T-cell (primary cell): ENCODE measurements at places on chromosomes 5 and 9. TPM values are rescaled to one million over a fixed set of nuclear protein-coding genes. Genes with fewer than 3 reads are reported as not detected.
A peak's percentile ranks its signal among the peaks of the same experiment; 100 is the strongest.

DNA sequence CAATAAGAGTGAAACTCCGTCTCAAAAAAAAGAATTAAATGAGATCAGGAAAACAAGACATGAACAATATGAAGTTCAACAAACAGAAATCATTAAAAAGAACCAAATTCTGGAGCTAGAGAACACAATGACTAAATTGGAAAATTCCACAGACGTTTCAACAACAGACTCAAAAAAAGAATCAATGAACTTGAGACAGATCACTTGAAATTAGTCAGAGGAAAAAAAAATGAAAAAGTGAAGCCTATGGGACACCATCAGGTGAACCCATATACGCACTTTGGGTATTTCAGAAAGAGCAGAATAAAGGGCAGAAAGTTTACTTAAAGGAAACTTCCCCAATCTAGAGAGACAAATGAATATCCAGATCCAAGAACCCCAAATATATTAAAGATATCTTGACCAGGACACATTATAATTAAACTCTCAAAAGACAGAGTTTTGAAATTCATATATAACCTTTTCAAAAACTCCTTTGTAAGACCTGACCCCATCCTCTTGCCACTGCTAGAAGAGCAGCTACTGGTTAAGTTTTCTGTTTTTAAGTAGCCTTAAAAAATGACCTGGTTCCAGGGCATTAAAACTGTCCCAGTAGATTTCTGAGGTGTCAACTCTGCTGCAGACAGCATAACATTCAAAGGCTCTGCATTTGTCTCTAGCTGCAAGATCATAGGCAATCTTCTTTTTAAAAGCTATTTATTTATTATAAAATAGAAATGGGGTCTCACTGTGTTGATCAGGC is 7.7 kb upstream of the MATR3 start:
- H3K27me3 ChIP-seq = no peaks in the 10 kb centered on the region
- DNase-seq = no peak
- H3K4me1 ChIP-seq = no peaks in the 10 kb centered on the region
- H3K36me3 ChIP-seq = peaks cover 27% of the 10 kb centered on the region

Gene GABRA1
- not detected for total RNA-seq

Gene PCDHGA7
- total RNA-seq = 0.23 TPM

DNA sequence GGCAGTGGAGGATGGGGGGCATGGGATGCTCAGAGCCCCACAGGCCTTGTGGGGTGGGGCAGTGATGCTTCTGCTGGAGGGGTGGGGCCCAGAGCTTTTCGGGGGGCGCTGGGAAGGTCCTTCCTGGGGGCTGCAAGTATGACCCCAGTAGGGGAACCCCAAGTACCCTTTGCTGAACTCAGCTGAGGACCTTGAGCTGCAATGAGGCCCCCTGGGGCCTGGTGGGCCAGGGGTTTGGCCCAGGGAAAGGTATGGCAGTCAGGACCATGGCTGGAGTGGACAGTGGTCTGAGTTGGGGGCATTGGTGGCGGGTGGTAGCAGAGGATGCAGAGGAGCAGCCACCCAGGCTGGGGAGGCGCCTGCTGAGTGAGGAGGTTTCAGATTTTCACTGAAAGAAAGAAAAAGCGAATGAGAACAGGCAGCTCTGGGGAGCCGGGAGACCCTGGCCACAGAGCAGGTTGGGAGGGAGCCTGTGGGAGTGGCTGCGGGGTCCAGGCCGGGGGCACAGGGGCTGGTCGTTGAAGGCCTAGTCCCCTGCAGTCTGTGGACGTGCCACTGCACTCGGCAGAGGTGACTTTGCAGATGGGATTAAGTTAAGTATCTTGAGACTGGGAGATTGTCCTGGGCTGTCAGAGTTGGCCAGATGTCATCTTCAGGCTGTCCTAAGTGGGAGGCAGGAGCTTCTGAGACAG is 19.2 kb downstream of the WNK2 start:
- no peak overlapping the region for H3K27ac ChIP-seq
- H3K27me3 ChIP-seq = peaks cover 21% of the 10 kb centered on the region
- no peak for DNase-seq
- H3K4me3 ChIP-seq = no peak overlapping the region

DNA sequence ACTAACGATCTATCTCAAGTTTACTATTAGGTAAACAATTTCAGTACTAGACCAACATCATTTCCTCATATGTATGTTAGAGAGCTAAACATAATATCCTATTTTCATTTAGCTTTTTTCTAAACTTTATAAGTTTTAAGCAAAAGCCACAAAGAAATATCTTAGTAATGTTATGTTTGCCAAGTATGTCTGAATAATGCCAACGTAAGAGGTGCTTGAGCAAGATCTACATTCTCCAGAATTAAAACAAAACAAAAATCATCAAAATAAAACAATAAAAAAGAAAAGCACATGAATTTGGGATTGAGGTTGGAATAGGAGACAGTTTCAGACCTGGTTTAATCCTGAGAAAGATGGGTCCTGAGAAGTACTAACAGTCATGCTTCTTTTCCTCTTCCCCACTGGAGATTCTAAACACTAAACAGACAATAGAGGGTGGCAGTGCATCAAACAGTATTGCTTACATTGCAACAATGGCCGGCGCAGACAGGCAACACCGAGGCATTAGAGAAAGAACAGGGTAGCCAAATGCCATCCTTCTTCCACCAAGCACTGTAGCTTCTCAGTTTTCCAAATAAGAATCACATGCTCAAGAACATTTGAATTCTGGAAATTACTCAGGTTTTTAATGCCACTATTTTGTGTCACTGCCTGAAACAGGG is 33.6 kb downstream of the CSNK1A1 start:
- no peak overlapping the region for H3K27ac ChIP-seq
- no peaks in the 10 kb centered on the region for H3K27me3 ChIP-seq
- H3K36me3 ChIP-seq = peaks cover 22% of the 10 kb centered on the region
- H3K4me1 ChIP-seq = peaks cover 10% of the 10 kb centered on the region

Gene DCAF12
- total RNA-seq = 15.5 TPM

GRCh38 chr5:8478326-8478725 is 609.4 kb downstream of the MTRR start:
- H3K27me3 ChIP-seq = no peaks in the 10 kb centered on the region
- no peak overlapping the region for H3K27ac ChIP-seq
- no peak for DNase-seq
- H3K36me3 ChIP-seq = no peaks in the 10 kb centered on the region
- no peak overlapping the region for H3K4me3 ChIP-seq

- no peak for DNase-seq
- no peak overlapping the region for H3K4me3 ChIP-seq
- no peaks in the 10 kb centered on the region for H3K4me1 ChIP-seq
- no peak overlapping the region for H3K27ac ChIP-seq
- H3K27me3 ChIP-seq = no peaks in the 10 kb centered on the region
Measured at GRCh38 chr5:56175488-56175887, 57.6 kb downstream of the ANKRD55 start.

Gene OR1B1
- total RNA-seq = not detected

Gene TLE4
- 78.7 TPM for total RNA-seq

DNA sequence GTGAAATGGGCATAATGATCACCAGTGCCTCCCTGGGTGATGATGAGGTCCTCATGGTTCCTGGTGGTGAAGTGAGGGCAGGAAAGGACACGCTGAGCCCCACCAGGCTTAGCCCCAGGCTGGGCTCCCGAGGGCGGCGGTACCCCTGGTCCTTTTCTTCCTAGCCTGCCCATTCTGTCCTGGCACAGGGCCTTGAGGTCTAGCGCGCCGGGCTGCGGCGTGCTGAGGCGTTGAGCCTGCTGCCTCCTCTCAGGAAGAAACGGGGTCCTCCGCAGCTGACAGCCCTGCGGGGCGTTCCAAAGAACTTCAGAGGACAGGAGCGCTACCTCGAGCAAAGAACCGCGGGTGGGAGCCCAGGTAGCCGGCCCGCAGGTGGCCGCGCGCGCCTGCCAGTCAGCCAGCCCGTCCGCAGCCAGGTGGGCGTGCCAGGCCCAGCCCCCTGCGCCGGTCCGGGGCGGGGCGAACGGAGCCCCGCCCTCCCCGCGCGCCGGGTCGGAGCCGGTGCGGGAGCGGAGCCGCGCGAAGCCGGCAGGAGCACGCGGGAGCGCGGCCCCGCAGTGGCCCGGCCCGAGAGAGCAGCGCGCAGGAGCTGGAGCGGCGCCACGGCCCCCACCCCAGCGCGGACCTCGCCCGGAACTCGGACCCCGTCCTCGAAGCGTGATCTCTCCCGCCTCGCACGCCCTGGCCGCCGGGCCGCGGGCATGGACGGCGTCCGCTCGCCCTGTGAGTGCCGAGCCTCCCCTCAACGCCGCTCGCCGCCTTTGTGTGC is at the start of gene WNK2:
Gene WNK2 (plus strand): TSS at position 477 of the 769 bp plus-strand sequence. CDS start 791 bp downstream, outside the sequence.
- H3K4me3 ChIP-seq = peak within 1 kb of the TSS; percentile 43
- DNase-seq = no peak
- no peaks in the 10 kb centered on the region for H3K36me3 ChIP-seq
- peaks cover 15% of the 10 kb centered on the region for H3K4me1 ChIP-seq

GRCh38 chr9:81627481-81627880 is 61.9 kb downstream of the TLE1 start:
- no peaks in the 10 kb centered on the region for H3K36me3 ChIP-seq
- no peak for DNase-seq
- H3K4me3 ChIP-seq = no peak overlapping the region
- H3K4me1 ChIP-seq = no peaks in the 10 kb centered on the region

DNA sequence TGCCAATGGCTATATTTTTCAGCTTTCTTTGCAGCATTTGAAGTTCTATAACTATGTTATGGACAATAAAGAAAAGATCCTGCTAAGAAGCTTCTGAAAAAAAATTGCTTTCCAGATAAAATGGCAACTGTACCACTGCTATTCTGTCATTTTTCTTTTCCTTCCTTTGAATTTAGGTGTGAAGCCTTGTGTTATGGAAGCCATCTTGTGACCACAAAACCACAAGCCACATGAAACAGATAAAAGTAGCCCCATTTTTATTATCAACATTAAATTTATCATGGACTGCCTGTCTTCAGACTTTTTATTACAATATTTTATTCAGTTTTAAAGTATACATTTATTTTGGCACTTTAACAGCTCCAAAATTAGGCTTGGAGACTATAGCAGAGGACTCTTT is 289.9 kb upstream of the ACTBL2 start:
- no peaks in the 10 kb centered on the region for H3K4me1 ChIP-seq
- H3K4me3 ChIP-seq = no peak overlapping the region
- no peaks in the 10 kb centered on the region for H3K36me3 ChIP-seq
- no peak overlapping the region for H3K27ac ChIP-seq

GRCh38 chr5:155343468-155343867 is 329.9 kb downstream of the KIF4B start:
- no peaks in the 10 kb centered on the region for H3K27me3 ChIP-seq
- no peak for DNase-seq
- no peaks in the 10 kb centered on the region for H3K4me1 ChIP-seq
- H3K27ac ChIP-seq = no peak overlapping the region
- no peak overlapping the region for H3K4me3 ChIP-seq
- no peaks in the 10 kb centered on the region for H3K36me3 ChIP-seq

Gene LCN1
- not detected for total RNA-seq

GRCh38 chr9:6984941-6985578 is 227.3 kb downstream of the KDM4C start:
- H3K4me1 ChIP-seq = no peaks in the 10 kb centered on the region
- H3K27ac ChIP-seq = no peak overlapping the region
- H3K4me3 ChIP-seq = no peak overlapping the region
- no peaks in the 10 kb centered on the region for H3K27me3 ChIP-seq
- no peak for DNase-seq
- H3K36me3 ChIP-seq = peaks cover 64% of the 10 kb centered on the region

DNA sequence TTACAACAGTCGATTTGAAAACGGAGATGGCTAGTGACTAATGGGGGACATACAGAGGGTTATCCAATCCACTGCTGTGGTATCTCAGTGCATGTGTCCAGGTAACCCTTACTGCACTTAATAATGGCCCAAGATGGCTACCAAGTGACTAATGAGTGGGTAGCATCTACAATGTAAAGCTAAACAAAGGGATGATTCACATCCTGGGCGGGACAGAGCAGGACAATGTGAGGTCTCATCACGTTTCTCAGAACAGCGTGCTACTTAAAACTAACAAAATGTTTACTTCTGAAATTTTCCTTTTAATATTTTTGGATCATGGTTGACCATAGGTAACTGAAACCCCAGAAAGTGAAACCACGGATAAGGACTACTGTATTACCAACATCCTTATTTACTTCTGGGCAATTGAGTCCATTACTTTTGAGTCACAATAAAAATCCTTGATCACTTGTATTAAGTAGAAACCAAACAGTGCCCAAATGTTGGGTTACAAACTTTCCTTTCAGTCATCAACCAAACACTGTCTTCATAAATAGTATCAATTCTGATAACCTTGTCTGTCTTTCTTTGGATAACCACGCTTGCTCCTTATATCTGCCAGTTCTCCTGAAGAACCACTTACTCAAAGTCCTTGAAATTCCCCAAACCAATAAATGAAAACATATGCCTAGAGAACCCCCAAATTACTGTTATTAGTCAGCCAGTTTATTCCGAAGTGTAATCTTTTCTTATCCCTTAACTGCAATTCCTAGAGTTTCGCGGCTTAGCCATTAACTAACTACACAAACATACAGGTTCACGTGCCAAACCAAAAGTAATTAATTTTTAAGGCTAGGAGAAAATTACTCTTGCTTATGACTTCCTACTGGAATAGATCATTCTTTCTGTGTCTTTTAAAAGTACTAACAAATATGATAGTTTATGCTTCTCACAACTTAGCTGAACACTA is 59.7 kb downstream of the ELL2 start:
- H3K36me3 ChIP-seq = peaks cover 7% of the 10 kb centered on the region
- no peak overlapping the region for H3K4me3 ChIP-seq
- H3K27ac ChIP-seq = no peak overlapping the region

Gene LCN12
- 2.2 TPM for total RNA-seq

DNA sequence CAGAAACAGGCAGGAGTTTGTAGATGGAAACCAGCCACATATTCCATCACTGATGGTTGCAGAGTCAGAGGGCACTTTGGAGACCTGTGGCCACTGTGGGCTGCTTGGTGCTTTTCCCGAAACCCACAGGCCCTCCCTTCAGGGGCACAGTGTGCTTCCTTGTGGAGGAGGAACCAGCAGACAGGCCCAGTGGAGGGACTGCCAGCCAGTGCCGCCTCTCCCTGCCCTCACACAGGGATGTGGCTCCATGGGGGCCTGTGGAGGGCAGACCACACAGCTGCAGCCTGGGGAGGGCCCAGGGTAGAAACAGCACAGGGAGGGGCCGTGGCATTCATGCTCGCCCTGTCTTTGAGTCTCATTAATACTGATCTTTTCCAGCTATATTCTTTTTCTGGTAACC is 35.2 kb downstream of the CEP72 start:
- DNase-seq = no peak
- no peak overlapping the region for H3K4me3 ChIP-seq
- H3K27ac ChIP-seq = no peak overlapping the region
- no peaks in the 10 kb centered on the region for H3K4me1 ChIP-seq

Gene AK8
- not detected for total RNA-seq

DNA sequence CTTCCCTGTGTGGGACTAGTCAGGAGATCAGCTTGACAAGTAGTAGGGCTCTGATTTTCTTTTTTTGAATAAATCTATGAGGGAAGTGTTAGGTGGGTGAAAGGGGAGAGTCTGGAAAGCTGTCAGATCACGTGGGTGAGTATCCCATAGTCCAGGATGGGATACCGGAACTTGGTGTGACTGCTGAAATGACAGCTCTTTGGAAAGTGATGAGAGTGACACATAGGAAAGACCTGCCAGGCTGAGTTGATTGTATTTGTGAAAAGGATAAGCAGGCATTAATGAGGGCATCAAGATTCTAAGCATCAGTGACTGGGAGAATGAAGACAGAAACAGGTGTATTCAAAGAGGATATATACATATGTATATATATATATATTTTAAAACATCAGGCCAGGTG is 35.6 kb downstream of the ACTBL2 start:
- H3K27me3 ChIP-seq = peaks cover 3% of the 10 kb centered on the region
- no peak overlapping the region for H3K27ac ChIP-seq

GRCh38 chr9:35666549-35666948 is 1.6 kb upstream of the ARHGEF39 start:
- peaks cover 39% of the 10 kb centered on the region for H3K4me1 ChIP-seq
- no peak overlapping the region for H3K4me3 ChIP-seq
- no peak overlapping the region for H3K27ac ChIP-seq

Gene SIT1
- total RNA-seq = 56.2 TPM

Gene LCN15
- total RNA-seq = not detected
